Activated T-helper 1 cell treated with Interleukin-2 at 50 U/mL for 16 hours (primary cell): ENCODE measurements at places on chromosomes 13 and 19.

DNA sequence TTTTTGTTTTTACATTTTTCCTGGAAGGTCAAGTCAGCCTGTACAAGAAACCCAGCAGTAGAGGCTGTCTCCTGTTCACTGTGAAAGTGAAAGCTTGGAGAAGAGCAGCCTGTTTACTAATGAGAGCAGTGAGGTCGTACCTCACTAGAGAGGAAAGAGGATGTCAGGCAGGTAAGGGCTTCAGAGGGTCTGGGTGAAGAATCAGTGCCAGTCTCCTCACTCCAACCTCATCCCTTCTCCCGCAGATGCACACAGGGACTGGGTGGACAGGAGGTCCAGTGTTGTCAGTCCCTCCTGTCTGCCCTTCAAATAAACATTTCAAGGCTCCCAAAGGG is 462.5 kb downstream of the KLF5 start:
- no peak for DNase-seq

DNA sequence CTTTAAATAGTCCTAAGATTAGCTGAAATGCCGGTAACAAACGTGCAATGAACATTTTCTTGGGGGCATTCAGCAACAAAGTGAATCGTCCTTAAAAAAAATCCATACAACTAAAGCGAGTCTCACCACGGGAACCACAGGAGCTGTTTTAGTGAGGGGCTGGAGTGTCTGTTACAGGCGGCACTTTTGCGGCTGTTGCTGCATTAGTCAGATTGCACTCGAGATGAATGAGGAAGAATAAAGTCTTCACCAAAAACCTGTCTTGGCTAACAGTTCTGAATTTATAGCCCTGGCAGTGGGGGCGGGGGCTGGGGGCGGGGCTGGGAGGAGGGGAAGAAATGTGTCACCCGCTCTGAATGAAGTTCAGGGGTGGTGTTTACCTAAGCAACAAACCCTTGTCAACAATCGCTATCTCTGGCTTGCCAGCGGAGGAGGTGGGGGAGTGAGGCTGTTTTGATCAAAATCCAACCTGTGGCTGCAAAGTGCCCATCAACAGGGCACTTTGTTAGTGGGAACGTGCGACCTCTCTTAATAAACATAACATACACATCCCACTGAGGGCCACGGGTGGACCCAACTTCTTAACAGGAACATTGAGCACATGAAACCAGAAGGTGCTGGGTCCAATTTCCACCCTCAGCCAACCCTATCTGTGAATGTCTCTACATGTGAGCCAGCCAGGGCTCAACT is 44.5 kb downstream of the RFX2 start:
- peak; percentile 28 for DNase-seq

DNA sequence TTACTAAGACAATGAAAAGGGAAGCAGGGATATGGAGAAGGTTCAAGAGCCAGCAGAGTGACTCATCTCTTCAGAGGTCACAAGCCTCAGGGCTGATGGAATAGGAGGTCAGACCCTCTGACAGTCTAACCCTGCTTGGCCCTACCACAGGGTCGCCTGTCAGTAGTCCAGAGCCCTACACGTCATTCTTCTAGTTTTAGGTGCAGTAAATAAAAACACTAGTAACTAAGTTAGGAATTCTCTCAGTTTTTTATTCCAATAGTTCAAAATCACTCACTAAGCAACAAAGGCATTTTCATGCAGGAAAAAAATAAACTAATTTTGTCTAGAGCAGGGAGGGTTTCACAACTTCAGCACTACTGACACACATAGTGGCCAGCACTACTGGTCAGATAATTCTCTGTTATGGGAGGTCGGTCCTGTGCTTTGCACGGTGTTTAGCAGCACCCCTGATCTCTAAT is 27.2 kb downstream of the FOXO1 start:
- no peak for DNase-seq

GRCh38 chr13:77611068-77611467 is 75.6 kb downstream of the SCEL start:
- no peak for DNase-seq

DNA sequence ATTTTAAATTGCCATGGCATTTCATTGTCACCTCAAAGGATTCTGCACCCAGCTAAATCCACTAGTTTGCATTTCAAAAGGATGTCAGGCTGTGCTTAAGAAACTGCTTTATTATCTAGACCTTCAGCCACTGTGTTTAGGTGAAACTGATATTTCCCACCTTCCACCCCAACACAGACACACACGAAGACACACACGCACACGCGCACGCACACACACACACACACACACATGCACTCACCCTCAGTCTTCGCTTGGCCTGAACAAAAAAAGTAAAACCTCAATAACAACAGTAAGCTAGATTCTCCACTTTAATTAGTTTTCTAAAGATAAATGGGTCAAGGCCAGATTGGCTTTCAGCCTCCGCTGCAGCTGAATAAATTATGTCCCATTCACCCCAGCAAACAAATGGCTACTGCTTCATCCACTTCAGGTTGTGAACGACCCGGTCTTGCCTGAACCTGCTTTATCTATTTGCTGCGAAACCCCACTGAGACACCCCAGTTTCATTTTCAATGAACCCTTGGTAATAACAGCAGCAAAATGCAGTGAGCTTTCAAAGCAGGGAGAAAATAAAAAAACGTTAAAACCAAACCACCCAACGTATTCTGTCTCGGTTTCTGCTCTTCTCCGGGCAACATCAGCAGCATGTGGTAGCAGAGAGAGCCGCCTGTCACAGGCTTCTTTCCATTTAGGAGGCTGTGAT is 166.8 kb downstream of the DCT start:
- DNase-seq: no peak

GRCh38 chr19:28492621-28493020 is 720.3 kb downstream of the UQCRFS1 start:
- DNase-seq: no peak

DNA sequence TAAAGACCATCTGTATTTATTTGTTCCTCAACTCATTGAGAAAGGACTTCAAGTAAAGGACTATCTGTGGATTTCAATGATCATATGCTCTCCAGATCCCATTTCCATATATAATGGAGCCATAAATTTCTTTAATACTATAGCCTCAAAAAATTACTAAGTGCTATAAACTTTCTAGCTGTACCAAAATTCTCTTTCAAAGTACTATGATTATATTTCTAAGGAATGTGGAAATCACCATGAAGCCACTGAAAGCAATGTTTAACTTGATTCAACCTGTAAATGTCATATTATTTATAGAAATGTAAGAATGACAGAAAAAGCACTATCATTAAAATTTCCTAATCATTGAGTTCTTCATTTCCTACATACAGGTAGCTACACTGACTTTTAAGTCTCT is 20.7 kb downstream of the TBC1D4 start:
- no peak for DNase-seq

DNA sequence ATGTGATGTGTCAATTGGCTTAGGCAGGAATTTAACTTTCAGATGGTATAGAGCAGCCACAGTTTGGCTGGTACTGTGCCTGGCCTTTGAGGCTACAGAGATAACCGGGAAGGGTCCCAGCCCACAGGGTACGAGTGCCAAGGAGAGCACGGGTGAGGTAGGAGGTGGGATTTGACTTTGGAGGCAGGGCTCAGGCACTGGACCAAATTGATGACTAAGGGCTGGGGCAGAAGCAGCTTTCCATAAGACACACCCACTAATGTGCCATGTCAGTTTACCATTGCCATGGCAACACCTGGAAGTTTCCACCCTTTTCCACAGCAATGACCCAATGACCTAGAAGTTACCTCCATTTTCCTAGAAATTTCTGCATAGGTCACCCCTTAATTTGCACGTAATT is 466.2 kb downstream of the TSHZ3 start:
- no peak for DNase-seq

GRCh38 chr13:90154311-90154960 is 1193.1 kb upstream of the MIR17HG start:
- DNase-seq: no peak

- no peak for DNase-seq
Observed at GRCh38 chr19:2271234-2272103, 10.5 kb downstream of the PEAK3 start.

DNA sequence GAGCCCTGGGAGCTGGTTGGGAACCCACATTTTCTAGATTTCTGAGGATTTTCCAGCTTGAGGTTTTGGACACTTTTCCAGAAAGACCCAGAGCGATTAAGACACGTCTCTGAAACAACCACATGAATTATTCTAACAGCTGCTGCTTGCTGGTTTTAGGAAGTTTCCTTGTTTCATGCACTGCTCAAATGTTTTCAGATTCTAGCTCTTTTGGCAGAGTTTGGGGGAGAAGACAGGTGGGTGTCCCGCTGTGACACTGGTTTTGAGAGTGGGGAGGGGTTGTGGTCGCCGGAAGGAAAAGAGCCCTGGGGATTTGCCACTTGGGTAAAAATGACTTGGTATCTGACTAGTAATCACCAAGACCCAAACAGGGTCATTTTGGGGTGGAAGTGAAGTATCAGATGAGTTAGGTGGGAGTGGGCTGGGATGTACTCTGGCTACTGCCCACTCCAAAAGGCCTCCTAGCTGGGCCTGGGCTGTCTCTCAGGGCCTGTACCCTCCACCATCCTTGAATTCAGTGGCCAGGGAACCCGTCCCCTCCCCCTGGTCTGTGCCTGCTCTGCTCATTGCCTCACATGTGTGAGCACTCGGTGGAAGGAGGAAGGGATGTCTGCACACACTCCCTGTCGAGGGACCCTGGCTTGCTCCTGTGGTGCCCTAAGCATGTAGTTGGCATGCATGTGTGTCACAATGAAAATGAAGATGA is 13.2 kb downstream of the GATAD2A start:
- DNase-seq: no peak

GRCh38 chr19:46834984-46835383 is 15.7 kb downstream of the AP2S1 start:
- no peak for DNase-seq

- peak; percentile 91 for DNase-seq
Observed at GRCh38 chr13:72781451-72782439, at the start of the genes DIS3 and PIBF1. TSS of gene DIS3 (minus strand) at chr13:72781900. CDS start at chr13:72781832, 68 bp downstream. TSS of gene PIBF1 (plus strand) at chr13:72782133. CDS start at chr13:72783470, 1,337 bp downstream.

DNA sequence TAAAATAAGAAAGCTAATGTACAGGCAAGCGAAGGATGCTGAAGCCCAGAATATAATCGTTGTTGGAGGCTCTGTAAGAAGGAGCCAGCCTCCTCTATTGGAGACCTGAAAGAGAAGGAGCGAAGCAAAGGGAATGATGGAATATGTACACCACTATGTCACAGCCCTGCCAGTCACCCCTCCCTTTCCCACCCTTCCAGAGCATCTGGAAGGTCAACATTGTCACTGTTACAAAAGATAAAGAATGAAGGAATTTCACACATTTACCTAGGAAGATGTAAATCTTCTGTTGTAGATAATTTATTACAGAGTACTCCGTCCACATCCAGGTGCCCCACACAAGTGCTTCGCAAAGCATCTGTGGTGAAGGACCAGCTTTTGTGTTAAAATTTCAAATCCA is 39.7 kb upstream of the SACS start:
- no peak for DNase-seq

- DNase-seq: no peak
Observed at GRCh38 chr19:40512473-40513344, 45.9 kb downstream of the SPTBN4 start.

DNA sequence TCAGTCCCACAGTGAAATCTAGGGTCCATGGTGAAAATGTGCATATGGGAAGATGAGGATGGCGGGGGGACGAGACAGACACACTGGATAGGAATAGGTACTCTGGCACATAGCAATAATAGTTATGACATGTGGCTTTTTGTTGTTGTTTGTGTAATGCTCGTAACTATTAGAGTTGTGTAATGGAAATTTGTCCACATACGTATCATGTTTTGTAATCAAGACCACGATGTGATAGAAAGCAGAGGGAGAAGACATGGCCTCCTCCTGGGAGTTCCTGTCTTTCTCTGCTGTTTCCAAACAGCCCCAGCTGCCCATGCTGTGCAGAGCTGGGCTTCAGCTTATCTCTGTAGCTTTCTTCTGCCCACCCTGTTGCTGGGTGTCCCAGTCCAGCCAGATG is 185.3 kb upstream of the TMTC4 start:
- no peak for DNase-seq

DNA sequence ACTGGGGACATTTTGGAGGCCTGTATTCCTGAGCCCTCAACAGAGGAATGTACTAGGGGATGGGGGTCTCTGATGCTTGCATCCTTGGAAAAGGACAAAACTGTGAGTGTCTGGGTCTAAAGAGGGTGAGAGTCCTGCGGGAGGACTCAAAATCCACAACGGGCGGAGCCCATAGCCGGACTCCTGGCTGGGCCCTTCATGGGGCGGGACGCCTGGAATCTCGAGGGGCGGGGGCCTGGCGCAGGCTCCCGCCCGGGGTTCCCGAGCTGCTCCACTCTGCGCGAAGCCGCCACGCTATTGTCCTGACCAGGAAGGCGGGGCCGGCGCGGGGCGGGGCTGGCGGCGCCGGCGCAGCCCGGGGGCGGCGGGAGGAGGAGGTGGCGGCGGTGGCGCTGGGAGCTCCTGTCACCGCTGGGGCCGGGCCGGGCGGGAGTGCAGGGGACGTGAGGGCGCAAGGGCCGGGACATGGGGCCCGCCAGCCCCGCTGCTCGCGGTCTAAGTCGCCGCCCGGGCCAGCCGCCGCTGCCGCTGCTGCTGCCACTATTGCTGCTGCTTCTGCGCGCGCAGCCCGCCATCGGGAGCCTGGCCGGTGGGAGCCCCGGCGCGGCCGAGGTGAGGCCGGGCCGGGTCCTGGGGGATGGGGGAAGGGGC is at the start of gene APLP1:
APLP1 (plus strand) TSS at position 403 of the 651 bp plus-strand sequence; CDS start at position 466, 63 bp downstream.
- DNase-seq: peak; percentile 53
